ENCODE measurements at places on chromosomes 7 and 10.

DNA sequence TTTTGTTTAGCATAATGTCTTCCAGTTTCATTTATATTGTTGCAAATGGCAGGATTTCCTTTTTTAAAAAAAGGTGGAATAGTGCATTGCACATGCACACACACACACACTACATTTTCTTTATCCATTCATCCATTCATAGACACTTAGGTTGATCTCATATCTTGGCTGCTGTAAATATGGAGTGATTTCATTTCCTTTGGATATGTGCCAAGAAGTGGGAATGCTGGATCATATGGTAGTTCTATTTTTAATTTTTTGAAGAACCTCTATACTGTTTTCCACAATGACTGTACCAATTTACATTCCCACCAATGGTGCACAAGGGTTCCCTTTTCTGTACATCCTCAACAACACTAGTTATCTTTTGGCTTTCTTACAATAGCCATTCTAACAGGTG, 68.9 kb downstream of the EBLN1 start:
- DNase-seq = no peak

GRCh38 chr7:37332243-37333016, 116.2 kb downstream of the ELMO1 start:
- no peak for DNase-seq

GRCh38 chr10:122013311-122013780, 24.4 kb downstream of the TACC2 start:
- DNase-seq = no peak

DNA sequence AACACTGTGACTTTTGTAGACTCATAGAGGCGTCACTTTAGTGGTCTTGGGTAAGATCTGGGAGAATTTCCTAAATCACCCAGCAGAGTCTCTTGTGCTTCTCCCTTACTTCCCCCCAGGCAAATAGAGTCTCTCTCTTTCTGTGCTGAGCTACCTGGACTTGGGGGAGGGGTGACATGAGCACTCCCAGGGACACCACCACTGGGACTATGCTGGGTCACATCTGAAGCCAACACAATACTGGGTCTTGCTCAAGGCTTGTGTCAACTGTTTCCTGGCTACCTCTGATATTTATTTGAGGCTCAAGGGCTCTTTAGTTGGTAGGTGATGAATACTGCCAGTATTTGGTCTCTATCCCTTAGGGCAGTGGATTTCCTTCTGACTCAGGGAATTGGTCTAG, 214.6 kb upstream of the TPK1 start:
- DNase-seq = no peak

DNA sequence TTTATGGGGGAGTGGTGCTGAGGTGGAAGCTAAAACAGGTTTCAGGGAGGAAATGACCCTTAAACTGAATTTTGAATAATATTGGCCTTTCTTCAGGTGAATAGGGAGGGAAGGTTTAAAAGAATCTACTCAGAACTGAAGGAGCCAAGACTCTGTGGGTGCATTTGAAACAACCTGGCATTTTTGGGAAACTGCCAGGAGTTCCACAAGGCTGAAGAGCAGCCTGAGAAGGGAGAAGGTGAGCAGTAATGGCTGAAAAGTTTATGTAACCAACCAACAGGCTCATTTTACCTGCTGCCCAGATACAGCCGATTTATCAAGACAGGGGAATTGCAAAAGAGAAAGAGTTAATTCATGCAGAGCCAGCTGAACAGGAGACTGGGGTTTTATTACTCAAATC, 4.0 kb upstream of the PANK1 start:
- no peak for DNase-seq

GRCh38 chr7:149715476-149715875, 57.9 kb downstream of the ZNF467 start:
- DNase-seq = no peak

DNA sequence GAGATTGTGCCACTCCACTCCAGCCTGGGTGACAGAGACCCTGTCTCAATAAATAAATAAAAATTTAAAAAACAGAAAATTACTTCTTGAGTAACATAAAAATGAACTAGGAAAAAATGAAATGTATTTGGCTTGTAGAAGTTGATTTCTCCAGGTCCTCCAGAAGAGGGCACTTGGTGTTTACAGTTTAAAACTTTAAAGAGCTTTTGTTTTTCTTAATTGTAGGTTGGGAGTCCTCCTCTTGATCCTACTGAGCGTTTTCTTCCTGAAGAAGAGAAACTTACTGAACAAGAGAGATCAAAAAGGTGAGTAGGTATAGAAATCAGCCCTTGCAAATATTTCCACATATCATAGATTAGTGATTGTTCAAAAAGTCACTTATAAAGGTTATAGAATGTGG, 16.2 kb downstream of the KIFBP start:
- no peak for DNase-seq

GRCh38 chr7:51060536-51060935, 256.1 kb downstream of the COBL start:
- no peak for DNase-seq

DNA sequence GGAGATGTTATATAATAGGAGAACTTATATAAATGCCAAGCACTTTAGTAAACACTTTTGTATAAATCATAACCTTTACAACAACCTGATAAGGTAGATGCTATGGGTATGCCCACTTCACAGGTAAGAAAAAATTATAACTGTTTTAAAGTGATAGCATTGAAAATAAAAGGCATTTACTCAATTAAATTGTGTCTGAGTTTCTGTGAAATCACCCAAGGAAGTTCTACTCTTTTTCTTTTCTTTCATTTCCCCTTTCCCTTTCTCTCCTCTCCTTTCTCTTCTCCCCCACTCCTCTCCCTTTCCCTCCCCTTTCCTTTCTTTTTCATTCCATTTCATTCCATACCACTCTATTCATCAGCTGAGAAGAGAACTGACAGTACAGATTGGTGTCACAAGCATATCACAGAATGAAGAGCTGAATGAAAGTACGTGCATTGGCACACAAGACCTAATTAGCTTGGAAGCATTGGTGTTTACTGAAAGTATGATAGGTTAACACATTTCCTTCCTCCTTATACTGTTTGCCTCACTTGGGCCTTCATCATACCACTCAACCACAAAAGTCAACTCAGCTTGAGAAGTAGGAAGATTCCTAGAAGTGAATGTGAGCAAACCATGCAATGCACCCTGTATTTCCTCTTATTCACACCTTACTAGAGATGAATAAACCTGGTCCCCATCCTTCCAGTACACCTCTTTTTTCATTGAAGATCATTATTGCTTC, 117.9 kb upstream of the AGR3 start:
- peak; percentile 70 for DNase-seq

DNA sequence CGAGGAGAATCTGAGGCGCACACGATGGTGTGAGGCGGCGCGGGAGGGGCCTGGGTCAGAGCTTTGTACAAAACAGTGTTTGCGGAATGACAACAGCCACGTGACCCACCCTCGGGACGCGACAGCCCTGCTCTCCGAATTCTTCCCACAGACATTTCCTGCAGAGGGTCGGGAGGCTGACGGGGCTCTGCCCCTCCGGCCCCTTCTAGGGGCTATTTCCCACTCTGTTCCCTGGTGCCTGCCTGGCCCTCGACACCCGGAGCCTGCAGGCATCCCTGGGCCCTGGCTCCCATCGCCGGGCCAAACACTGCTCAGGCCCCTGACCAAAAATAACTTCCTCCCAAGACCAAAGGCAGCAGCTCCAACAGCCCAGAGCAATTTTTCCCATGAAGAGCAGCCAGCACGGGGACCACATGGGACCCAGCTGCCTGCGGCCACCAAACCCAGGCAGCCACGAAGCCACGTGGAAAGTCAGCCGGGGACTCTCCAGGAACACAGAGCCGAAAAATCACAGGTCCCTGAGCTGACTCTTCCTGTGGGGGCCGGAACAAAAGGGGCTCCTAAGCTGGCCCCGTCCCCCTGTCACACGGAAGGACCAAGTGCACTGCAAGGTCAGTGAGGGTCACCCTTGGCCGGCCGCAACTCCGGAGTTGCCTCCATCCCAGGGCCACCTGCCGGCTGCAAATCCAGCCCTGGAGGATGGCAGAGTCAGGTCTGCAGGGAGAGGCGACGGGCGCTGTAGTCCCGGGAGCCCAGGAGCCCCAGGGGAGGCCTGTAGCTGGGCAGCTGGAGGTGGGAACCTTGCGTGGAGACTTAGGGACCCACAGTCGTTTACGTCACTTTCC, 42.0 kb downstream of the PAPOLB start:
- DNase-seq = no peak

GRCh38 chr10:127198721-127199120, 2.3 kb upstream of the INSYN2A start:
- DNase-seq = no peak

DNA sequence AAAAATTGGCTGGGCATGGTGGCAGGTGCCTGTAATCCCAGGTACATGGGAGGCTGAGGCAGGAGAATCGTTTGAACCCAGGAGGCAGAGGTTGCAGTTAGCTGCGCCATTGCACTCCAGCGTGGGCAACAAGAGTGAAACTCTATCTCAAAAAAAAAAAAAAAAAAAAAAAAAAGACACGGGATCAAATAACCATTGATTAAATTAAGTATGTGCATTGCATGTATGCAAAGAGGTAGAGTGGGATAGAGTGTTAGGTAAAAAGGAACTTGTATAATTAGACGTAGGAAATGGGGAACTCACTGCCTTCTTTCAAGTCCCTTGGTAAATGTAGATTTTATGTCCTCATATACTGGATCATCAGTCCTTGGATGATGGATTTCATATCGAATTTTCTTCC, 13.1 kb downstream of the VCL start:
- DNase-seq = no peak

GRCh38 chr10:33793793-33794192, 459.3 kb upstream of the NRP1 start:
- DNase-seq = no peak

DNA sequence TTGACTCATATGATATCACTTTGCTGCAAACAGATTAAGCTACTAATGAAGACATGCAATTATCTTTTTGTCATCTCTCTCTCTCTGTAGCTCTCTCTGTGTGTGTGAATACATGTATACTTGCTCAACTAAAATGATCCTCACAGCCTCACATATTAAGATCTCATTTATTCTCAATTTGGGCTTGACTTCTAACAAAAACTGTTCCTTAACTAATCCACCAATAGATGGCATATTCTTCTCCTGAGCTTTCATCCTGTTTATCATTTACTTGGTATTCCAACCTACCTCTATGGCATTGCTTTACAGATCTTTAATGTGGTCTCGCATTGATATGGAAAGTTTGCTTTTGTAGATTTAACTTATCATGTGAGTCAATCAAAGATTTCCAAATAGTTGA, 540.4 kb downstream of the CNTNAP2 start:
- DNase-seq = no peak

GRCh38 chr7:64628721-64629120, 37.2 kb upstream of the ZNF107 start:
- no peak for DNase-seq

DNA sequence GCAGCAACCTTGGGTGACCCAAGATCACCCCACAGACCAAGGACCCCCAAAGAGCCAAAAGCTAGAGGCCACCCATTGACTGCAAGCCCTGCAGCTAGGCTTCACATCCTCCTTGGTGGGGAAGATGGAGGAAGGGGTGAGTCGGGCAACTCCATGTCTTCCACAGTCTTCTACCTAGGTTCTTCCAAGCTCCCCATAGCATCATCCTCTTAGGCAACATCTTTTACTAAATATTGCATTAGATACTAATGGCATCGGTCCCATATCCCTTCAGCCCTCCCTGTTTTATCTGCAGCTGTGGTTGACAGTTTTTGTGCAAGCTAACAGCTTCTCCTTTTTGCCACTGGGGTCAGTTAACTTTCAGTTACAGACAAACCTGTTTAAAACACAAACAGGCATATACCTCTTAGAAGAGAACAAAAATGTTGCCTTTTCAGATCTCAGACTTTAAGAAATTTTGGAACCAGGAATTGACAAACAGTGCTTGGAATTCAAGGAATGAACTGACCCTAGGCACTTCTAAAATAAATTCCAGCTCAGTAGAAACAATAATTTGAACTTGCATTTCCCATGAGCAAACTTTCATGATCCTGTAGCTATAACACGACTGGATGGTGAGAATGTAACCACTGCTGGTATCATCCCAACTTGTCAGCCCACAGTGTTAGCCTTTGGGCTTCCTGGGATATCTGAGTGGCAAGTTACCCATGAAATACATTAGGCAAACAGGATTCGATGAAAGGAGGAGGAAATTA, 33.9 kb upstream of the MSMB start:
- peak; percentile 95 for DNase-seq

GRCh38 chr10:122990278-122990677, 10.1 kb downstream of the PSTK start:
- DNase-seq = no peak

DNA sequence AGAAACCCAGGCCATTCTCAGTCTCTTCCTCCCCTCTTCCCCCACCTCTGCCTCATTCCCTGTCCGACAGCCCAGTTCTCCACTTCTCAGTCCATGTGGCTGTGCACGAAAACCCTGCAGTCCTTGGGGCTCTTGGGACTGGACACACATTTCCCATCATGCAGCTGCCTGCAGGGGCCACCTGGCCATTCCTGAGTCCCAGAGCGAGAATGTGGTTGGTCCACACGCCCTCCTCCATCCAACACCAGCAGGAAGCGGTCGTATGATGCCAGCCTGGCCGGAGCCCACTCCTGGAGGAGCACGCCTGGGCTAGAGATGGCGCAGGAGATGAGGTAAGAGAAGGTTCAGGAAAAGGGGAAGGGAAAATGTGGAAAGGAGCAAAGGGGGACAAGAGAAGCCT, 222.5 kb downstream of the USP6NL start:
- no peak for DNase-seq

- DNase-seq = no peak
These were observed 11.4 kb downstream of the BHLHA15 start for GRCh38 chr7:98222533-98223195.

- DNase-seq = no peak
These were observed 619.2 kb upstream of the GALNT17 start for GRCh38 chr7:70512761-70513160.

DNA sequence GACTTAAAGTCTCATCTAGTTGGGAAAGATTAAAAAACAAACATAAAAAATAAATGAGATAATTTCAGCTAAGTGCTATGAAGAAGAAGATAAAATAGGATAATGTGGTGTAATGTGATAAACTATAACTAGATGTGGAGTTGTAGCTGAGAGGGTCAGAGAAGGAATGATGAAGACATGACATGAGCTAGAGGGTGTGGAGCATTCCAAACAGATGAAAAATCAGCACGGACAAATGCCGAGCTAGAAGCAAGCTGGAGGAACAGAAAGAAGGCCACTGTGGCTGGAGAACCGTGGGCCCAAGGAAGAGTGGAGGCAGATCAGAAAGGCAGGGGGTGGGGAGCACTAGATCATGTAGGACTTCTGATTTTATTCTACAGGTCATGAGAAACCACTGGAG, 70.6 kb downstream of the CDK6 start:
- no peak for DNase-seq

GRCh38 chr7:36147361-36147760, 5.7 kb upstream of the EEPD1 start:
- no peak for DNase-seq

DNA sequence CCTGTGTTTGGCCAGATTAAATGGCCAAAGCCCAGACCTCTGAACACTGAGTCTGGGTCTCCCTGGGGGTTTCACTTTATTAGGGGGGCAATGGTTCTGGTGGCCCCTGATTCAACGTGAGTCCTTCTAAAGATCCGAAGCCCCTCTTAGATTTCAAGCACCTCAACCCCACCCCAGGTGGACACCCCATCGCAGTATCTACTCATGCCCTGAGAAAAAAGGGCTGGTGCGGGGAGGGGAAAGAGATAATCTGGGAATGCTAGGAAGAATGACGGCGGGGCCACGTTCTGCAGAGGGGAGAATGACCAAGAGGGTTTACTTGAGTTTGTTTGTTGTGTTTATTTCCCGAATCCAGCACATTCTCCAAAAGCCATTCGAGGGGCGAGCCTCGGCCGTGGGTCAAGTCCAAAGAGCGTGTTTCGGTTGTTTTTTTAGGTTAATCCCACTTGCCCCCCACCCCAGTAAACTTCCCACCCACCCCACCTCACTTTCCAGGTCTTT, 832 bp downstream of the PDLIM1 start:
- no peak for DNase-seq
